ENCODE measurements at places on chromosomes 2 and 18. TPM values are rescaled to one million over a fixed set of nuclear protein-coding genes. Genes with fewer than 3 reads are reported as not detected.

GRCh38 chr2:109727929-109728447 is 66.1 kb upstream of the RGPD5 start:
- DNase-seq: no peak

GRCh38 chr2:74778381-74779264 is 55.3 kb upstream of the HK2 start:
- DNase-seq: peak; percentile 33

- DNase-seq: peak; percentile 38
These were observed 143.6 kb upstream of the PXDN start for GRCh38 chr2:1887915-1888314.

The IKZF2 gene
- total RNA-seq: 13.5 TPM

DNA sequence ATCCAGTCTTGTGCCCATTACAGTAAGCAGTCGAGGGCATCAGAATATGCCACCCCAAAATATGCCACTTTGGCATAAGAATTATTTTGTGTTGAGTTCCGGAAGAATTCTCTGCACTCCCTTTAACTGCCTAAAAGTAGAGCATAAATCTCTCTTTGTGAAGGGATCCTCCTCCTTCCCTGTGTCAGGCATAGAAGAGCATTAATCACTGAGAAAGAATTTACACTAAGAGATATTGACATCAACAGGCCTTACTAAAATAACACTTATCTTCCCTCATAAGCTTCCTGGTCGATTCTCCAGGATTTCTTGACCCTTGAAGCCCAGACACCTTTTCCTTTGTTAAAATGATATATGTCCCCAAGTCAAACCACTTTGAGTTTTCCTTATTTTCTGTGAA is 27.6 kb upstream of the KYNU start:
- DNase-seq: no peak

The KIDINS220 gene
- total RNA-seq: 52.2 TPM

- DNase-seq: no peak
These were observed 129.2 kb downstream of the PLA2R1 start for GRCh38 chr2:159933040-159933726.

DNA sequence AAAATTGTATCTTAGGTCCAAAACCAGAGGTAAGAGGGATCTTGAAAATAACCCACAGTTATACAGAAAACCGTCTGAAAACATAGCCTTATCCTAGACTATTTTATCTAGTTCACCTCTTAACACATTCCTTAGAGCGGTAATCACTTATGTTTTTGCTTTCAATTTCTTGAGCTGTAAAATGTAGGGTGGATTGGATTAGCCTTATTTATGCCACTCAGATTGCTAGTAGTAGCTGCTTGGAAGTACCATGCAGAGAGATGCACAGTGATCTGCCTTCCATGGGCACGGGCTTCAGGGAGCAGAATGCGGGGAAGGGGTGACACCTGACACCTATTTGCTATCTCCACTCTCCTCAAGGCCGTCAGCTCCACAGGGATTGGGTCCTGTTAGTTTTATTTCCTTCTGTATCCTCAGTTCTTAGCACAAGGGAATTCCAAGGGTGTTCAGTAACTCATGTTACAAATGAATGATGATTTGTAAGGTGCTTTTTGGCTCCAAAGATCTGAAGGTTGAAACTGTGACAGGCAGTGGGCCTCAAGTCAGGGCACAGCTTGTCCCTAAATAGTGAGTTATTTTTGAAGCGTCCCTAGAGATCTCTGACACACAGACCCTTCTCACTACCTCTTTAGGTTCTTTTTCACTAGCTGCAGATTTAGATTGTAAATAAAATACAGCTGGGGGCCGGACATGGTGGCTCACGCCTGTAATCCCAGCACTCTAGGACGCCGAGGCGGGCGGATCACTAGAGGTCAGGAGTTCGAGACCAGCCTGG is 64.0 kb upstream of the PMAIP1 start:
- no peak for DNase-seq

- peak; percentile 78 for DNase-seq
These were observed 132.8 kb downstream of the TPO start for GRCh38 chr2:1546023-1546591.

DNA sequence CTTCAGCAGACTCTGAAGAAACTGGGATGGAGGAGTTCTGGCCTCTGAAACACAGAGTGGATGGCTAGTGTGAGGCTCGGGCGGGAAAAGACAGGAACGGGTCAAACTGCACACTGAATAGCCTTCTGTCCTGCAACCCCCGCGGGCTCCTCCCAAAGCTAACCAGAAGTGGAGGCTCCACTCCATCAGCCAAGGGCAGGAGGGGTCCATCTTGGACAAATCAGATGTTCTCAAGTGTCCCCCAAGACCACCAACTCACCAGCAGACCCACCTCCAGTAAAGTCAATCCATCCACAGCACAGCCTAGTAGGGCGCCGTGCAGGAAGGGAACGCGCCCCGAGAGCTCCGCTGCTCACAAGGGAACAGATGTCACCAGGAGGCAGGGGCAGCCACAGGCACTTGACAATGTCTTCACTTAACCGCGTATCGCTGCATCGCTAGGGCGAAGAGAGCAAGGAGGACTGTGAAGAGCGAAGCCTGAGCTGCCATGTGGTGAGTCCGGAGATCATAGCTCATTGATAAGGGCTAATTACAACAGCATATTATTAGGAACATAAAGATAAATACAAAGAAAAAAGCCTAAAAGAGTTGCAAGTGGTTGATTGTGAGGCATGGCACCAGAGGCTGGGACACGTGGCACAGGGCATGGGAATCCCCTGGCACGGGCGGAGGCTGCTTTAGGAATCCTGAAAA is 494.6 kb upstream of the MYT1L start:
- no peak for DNase-seq

The IGFBP5 gene
- total RNA-seq: 117 TPM

The SP140 gene
- not detected for total RNA-seq

- DNase-seq: no peak
These were observed 307.9 kb downstream of the TXNL1 start for GRCh38 chr18:56330366-56331110.

- no peak for DNase-seq
These were observed 19.5 kb upstream of the POMC start for GRCh38 chr2:25187729-25188350.

The SAG gene
- not detected for total RNA-seq

GRCh38 chr2:67446491-67446911 is 49.4 kb downstream of the ETAA1 start:
- no peak for DNase-seq

- no peak for DNase-seq
These were observed 17.3 kb downstream of the CDH20 start for GRCh38 chr18:61350578-61350977.

DNA sequence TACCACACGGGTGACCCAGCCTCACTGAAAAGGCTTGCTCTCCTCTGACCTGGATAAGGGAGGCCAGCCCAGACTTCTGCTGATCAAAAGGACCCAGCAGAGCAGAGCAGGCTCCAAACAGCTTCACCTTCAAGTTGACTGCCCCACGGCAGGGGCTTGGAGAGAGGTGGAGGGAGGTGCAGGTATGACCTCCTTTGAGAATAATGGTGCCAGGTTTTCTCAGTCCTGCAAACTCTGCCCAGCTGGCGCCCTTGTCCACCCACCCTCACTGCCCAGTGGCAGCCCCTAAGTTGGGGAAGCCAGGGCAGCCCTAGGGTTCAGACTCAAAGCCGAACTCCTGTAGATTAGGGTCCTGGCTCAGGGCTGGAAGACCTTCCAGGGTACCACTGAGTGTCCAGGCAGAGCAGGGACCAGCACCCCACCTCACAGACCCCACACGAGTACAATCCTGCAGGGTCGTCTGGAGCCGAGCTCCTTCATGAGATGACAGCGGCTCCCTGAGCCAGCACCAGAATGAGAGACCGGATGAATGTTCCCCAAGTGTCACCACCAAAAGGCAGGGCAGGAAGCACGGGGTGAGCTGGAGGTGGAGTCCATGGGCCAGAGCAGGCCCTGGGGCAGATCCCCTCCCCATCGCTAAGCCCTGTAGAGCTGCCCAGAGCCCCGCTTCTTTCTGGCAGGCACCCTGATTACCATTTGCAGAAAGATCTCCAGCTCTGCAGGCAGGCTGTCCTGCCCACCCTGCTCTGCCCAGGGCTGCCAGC is 3.6 kb upstream of the GPC1 start:
- DNase-seq: no peak

The HMSD gene
- not detected for total RNA-seq

The SRD5A2 gene
- not detected for total RNA-seq

DNA sequence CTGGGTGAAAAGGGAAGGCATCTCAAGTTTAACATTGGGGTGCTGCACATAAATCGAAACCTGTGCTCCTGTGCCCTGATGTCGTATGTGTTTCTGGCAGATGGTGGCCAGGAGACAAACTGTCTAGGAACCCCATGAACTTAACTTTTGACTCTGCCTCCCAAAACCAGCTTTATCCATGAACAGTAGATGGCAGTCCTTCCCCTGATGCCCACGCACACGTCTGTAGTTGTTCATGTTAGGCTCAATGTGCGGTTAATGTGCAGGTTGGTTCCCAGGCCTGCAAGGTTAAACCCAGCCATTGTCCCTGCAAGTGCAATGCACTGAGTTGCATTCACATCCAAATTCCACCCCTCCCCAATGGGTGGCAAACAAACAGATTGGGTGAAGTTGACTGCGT is 44.1 kb upstream of the SIX3 start:
- DNase-seq: no peak

- DNase-seq: no peak
These were observed 22.0 kb upstream of the MAP4K4 start for GRCh38 chr2:101675512-101675911.

DNA sequence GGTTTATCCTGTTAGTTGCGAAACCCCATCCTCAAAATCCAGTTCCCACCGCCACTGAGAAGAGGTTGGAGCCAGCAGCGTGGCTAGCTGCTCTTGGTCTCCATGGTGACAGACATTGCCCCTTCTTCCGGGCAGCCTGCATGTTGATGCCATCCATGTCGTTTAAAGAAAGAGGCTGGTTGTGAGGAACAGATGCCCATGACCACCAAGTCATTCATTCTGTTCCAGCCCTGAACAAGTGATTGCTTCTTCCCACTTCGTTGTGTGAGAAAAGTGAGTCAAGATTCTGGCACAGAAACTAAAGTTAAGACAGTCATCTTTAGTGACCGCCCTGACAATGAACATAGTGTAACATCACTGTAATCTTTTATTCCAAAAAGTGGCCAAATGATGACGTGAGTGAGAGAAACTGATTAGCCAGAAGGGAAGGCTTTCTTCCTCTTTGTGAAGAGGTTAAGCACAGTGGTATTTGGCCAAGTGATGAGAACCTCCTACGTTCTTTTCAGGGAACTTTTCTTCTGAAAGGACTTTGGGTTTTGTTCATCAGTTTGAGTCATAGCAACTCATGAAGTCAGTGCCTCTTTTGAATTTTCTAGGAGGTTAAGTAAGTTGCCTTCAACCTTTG is 272.5 kb downstream of the GALR1 start:
- DNase-seq: no peak

DNA sequence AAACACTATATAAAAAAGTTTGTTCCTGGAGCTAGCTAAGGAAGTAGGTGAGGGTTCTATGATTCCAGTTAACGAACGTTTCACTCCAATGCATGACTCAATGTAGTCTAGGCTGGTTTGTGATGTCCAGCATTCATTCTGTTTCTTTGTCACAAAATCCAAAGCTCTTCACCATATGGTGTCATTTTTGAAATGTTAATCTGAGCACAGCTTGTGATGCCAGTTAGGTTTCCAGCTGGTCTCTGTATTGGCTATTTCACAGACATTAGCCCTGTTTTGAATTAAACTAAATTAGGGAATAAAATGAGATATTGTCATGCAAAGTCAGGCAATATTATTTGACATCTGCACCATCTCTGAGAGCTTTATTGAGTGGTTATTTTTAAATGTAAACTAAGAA is 159.4 kb downstream of the RBM43 start:
- no peak for DNase-seq

GRCh38 chr2:55049043-55049820 is 1.0 kb downstream of the RTN4 start:
- DNase-seq: peak; percentile 93

DNA sequence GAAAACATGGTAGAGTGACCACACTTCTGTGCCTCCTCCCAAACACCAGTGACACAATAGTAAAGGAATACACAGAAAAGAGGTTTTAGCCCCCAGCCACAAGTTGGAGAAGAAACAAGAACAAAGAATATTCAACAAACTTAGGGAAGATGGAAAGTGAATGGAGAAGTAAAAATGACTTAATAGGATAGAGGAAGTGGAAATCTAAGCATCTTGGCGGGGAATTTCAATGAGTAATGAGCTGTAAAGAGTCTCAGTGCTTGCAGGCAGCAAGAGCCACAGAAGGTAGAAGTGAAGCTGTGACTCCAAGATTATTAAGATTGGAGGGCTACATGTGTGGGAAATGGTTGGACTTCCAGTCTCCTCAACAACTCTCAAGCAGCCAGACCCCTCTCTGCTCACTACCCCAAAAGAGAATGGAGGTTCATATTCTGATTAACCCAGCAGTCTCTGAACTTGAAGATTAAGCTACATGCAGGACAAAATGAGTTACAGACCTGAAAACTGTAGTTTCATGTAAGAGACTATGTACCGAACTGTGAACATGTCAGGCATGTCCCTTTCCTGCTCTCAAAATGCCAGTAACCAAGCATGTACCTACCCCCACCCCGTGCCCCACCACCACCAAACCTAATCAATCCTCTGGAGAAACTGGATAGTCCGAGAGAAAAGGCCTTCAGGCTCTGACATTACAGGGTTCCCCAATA is 16.9 kb upstream of the HNRNPLL start:
- DNase-seq: peak; percentile 45

DNA sequence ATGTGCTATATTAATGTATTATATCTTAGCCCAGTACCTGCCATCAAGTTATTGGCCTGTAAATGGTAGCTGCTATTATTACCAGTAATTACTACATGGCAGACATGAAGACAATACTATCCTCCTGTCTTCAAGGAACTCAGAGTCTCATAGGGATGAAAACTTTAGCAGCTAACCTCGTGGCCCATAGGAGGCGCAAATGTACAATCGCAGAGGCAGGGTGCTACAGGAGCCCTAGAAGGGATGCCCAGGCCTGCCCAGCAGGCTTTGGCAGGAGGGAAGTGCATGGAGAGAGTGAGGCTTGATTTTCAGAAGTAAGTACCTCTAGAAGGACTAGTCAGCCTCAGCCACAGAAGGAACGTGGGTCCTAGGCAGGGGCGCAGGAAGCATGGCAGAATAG is 44.7 kb upstream of the KIDINS220 start:
- peak; percentile 38 for DNase-seq

The PTPRN gene
- 50.5 TPM for total RNA-seq

DNA sequence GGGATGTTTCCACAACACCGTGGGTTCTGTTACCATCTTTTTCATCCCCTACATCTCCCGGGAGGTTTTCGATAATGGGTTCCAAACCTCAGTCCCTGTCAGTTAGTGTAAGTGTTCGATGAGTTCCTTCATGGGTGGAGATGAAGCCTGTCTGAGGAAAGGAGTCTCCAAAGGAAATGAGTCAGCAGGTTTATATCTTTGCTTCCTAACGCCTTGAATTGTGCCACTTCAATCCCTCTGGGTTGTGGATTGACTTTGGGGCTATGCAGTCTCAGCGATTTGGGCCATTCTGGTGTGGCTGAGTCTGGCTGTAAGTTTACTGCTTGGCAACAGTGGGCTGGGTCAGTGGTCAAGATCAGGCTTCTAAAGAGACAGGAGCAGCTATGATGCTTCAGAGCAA is 1.2 kb downstream of the SERPINB5 start:
- DNase-seq: peak; percentile 24

GRCh38 chr18:35436076-35436649 is 59.0 kb upstream of the ZNF396 start:
- no peak for DNase-seq

The PAX3 gene
- not detected for total RNA-seq
